ENCODE measurements at places on chromosomes 7 and 10.

DNA sequence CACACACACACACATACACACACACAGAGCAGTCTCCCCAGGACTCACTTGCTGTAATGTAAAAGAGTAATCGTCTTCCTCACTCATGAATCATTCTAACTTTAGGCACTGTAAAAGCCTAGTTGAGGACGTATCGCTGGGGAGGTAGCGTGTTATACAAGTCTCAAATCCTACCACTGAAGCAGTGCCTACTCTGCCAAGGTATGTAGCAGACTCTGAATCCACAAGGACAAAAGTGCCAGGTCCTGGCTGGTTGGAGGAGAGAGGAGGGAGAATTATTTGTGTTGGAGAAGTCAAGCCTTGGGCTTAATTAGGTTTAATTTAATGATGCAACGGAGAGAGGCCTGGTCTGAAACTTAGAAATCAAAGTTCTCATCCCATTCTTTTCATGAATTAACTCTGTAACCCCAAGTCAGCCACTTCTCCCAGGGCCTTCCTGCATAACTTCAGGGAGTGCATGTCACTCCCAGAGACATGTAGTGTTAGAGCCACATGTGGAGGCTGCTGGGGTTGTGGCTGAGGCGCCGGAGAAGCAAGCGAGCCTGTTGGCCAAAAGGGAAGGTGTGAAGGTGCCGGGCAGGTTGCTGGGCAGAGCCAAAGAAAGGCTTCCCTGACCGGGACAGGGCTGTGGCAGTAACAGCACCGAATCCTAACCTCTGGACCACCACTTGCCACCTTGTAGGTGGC lies 36.7 kb downstream of the NKX2-3 start:
- DNase-seq, result no peak

DNA sequence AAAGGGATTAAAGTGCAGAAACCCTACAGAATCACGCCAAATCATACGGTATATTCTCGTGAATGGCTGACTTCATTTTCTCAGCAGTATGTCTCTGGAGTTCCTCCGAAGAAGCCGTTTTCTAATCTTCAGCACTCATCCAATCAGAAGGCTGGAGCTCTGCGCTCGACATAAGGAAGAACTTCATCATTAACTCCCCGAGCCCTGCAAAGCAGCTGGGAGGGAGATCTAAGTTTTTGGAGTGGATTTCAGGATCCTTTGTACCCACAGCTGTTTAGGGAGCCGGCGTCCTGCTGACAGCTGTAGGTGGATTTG lies 40.7 kb upstream of the SDK1 start:
- DNase-seq, result no peak

- no peak for DNase-seq
Observed at GRCh38 chr10:114933588-114933987, 4.4 kb upstream of the TRUB1 start.

- DNase-seq, result peak; percentile 5
Observed at GRCh38 chr10:5545778-5546710, 21.3 kb downstream of the CALML3 start.

Measured in dorsolateral prefrontal cortex (tissue), 122 donors.